ENCODE measurements at places on chromosomes 3 and 15.
A peak's percentile ranks its signal among the peaks of the same experiment; 100 is the strongest.

- DNase-seq, result peak; percentile 66
Observed at GRCh38 chr3:147393261-147393942, 12.9 kb downstream of the ZIC4 start.

DNA sequence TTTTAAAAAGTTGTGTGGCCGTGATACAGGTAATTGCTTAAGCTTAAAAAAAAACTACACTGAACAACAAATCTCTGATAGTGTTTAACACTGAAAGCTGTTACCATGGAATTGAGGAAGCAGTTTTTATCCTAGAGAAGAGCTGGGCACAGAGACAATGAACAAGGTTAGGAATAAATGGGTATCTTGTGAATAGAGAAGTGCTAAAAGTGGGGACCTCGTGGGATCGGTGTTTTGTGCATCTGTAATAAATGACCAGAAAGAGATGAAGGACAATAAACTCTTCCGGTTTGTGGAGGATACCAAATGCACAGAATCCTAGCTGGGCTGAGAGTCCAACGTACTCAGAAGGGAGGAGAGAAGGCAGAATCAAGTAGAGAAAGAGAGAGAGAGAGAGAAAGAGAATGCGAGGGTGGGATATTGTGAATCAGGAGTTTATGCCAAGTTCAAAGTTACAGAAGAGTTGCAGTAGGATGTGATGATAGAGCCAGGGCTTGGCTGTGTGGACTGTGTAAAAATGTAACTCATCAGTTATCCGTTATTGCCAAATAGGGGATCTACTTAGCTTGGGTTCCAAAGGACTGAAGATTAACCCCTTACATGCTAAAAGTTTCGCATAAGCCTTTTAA lies 148.9 kb downstream of the IL20RB start:
- no peak for DNase-seq

DNA sequence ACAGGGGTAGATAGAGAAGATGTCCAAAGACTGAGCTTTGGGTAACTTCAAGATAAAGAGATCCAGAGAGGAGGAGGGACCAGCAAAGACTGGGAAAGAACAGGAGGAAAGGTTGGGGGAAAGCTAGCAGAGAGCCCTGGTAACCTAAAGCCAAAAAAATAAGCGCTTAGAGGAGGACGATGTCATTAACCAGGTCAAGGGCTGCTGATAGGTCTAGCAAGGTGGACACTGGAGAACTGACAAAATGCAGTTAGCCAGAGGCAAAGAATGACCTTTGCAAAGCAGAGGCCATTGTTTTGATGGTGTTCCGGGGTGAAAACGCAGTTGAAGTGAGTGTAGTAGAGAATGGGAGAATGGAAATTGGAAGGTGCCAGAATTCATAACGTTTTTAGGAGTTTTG lies 39.7 kb downstream of the FAM43A start:
- no peak for DNase-seq

DNA sequence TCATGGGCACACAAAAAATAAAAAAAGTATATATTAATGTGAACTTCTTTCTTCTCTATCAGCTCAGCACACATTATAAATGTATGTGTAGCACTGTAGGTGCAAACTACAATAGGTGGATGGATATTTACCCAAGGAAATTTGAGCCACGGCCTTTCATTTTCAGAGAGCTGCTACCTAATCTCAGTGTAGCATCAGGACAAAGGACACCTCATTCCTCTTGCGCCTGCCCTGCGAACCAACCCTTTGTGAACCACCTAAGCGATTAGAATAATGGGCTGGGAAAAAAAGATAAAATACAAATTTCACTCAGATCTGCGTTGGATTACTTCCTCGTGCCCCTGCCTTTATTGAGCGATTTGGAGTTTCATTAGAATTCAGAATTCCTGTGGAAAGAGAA lies 263.2 kb downstream of the NR2F2 start:
- no peak for DNase-seq

- DNase-seq, result no peak
Observed at GRCh38 chr15:78679089-78679511, 38.1 kb upstream of the CHRNB4 start.

DNA sequence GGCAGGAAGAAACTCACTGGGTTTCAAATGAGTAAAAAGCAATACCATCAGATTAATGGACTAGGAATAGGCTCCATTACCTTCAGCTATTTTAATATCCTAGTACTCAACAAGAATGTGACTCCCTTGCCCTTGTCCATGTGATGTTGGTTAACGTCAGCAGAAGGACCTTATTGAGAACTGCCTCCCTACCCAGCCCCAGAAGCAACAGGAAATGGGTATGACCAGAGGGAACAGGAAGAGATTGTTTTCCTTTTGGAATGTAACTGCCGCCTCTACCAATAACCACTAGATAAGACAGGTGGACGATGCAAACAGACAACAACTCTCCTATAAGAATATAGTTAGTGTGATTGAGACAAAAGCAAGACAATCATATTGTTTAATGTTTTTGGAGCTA lies 10.4 kb upstream of the MME start:
- no peak for DNase-seq

DNA sequence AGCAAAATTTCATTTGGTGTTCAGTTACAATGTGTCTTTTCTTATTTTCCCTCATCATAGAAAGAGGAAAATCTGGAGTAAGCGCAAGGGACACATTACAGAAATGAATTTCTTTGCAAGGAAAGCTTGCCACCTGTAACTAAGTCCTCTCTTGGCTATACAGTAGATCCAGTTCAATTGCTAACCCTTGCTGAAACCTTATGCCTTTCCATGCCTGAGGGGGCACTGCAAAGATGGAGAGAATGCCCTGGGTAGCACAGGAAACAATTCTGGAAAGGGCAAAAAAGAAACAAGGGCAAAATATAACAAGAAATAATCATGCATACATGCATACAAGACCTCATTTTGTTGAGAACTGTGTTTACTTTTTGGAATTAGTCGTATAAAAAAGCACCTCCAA lies 4.3 kb downstream of the CADM2 start:
- DNase-seq, result peak; percentile 31

- DNase-seq, result no peak
Observed at GRCh38 chr3:169215461-169216352, 447.8 kb downstream of the MECOM start.

DNA sequence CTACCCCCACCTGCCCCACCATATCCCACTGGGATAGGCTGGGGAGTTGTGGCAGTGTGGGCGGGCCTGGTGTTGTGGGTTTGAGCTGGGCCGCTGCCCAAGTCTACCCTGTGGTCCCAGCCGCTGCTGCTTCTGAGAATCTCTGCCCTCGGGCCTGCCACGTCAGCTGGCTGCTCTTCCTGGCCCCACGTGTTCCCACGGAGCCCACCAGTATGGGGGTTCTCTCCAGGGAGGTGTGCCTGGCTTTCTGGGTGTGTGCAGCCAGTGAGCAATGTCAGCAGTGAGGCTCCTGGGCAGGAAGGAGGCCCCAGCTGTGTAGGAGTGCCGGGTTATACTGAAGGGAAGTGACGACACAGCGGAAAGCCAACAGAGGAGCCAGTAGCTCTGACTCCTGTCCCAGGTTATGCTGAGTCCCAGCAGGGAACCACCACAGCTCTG lies 10.5 kb downstream of the GNAI2 start:
- no peak for DNase-seq

DNA sequence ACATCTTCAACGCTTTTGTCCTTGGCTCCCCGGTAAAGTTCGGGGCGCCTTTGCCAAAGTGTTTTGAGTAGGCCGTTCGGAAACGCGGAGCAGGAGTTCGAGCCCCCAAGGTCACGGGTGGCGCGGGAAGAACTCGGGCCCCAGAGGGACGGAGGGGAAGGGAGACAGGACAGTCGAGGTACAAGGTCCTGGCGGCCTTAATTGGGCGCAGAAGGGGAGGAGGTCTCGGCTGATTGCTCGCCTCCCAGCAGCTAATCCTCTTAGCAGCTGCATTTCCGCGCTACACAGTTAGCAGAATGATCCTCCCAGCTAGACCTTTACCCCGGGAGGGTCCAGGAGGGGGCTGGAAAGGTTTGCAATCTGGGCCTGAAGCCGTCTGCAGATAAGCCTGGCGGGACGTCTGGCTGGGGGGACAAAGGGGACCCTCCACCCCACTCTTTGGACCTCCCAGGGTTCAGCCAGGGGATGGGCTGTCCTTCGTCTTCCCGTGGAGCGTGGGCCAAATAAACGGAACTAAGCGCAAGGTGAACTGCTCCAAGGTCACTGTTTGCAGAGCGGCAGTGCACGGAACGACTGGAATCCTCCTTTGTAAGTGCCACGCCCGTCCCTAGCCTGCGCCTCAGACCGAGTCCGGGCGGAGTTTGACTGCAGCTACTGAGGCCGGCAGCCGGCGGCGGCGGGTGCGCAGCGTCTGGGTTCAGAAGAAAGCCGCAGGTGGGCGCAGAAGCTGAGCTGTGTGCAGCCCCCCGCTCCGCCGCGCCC lies 7.2 kb downstream of the EOMES start:
- no peak for DNase-seq

GRCh38 chr15:36029606-36030210 lies 483.7 kb upstream of the DPH6 start:
- DNase-seq, result no peak

DNA sequence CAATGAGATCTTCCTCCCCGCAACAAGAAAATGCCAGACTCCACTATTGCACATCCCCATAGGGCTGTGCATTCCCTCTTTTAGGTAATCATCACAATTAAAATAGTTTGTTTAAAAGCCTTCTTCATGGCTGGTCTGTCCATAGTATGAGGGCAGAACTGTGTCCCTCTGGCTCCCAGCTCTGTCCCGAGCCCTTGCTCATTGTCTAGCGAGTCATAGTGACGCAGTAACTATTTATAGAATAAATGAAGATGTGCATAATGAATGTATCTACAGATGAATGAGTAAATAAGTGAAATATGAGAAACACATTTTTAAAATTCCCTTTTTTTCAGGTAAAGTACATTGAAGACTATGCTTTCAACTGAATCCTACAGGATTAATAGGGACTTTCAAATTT lies 128.4 kb upstream of the TMC3 start:
- no peak for DNase-seq

- no peak for DNase-seq
Observed at GRCh38 chr15:96011136-96011535, 319.4 kb upstream of the NR2F2 start.

GRCh38 chr15:78208341-78208844 lies 26.0 kb downstream of the ACSBG1 start:
- DNase-seq, result no peak

- DNase-seq, result no peak
Observed at GRCh38 chr3:15636028-15636709, 34.6 kb downstream of the BTD start.

- DNase-seq, result no peak
Observed at GRCh38 chr15:38972831-38973230, 408.2 kb upstream of the RASGRP1 start.

- DNase-seq, result no peak
Observed at GRCh38 chr3:53238051-53238850, 17.6 kb downstream of the TKT start.

GRCh38 chr3:82685761-82686160 lies 924.3 kb upstream of the GBE1 start:
- DNase-seq, result no peak

- DNase-seq, result no peak
Observed at GRCh38 chr3:178663201-178663934, 127.1 kb downstream of the KCNMB2 start.

DNA sequence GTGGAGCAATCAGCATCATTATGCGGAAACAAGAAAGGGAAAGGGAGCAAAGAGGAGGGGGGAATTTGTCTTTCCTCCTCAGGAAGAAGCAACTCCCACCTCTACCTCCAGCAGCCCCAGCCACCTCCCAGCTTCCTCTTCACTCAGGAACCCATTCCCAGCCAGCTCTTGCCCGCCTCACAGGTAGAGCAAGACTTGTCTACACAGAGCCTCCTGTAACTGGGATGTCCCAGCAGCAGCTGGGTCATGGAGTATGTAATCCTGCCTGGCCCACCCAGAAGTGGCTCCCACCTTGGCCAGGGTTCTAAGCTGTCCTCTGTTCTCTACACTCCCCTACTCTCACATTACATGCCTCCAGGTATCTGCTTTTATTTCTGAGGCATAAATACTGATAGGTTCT lies 14.0 kb downstream of the IGDCC3 start:
- no peak for DNase-seq

DNA sequence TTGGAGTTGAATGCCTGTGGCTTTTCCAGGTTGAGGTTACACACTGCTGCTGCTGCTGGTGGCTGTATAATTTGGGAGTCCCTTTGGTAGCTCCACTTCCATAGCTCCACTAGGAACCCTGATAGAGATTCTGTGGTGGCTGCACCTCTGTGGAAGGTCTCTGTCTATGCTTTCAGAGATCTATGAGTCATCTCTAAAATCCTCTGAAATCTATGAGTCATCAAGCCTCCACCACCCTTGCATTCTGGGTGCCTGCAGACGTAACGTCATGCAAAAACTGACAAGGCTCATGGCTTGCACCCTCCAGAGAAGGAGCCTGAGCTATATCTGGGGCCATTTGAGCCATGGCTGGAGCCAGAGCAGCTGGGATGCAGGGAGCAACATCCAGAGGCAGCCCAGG lies 1037.0 kb upstream of the CFAP20DC start:
- no peak for DNase-seq

DNA sequence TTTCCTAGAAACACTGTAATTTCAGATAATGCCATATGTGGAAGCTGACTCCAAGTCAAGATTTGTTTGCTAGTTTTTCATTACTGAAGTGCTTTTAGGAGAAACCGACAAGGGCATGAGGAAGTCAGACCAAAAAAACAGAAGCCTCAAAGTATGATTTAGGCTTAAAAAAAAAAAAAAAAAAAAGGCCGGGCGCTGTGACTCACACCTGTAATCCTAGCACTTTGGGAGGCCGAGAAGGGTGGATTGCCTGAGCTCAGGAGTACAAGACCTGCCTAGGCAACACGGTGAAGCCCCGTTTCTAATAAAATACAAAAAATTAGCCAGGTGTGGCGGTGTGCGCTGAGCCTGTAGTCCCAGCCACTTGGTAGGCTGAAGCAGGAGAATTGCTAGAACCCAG lies 11.6 kb downstream of the RPL15 start:
- no peak for DNase-seq

- no peak for DNase-seq
Observed at GRCh38 chr15:81327516-81327915, 3.6 kb upstream of the STARD5 start.

- DNase-seq, result no peak
Observed at GRCh38 chr3:5707794-5708193, 520.3 kb downstream of the EDEM1 start.

DNA sequence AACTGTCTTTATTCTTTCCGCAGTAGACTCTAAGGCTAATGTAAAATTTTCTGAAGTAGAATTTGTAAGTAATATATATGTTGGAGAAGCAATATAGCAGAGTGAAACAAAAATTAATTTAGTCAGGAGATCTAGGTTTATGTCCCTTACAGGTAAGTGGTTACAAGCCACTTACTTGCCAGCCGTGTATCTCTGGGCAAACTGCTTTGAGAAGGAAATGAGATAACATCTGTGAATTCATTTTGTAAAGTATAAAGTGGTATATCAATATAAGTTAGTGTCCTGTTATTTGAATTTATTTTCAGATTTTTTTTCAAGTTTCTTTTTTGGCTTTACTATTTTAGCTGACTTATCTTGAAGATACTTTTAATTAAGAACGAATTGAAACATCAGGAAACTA lies 5.5 kb downstream of the DAZL start:
- no peak for DNase-seq

- DNase-seq, result no peak
Observed at GRCh38 chr3:68057637-68058320, 403.4 kb upstream of the SUCLG2 start.

Measured in midbrain (tissue), 1 donor.